ENCODE measurements at places on chromosomes 12 and 14.

- no peak for DNase-seq
These were observed 74.8 kb upstream of the MGAT4C start for GRCh38 chr12:86331012-86331411.

DNA sequence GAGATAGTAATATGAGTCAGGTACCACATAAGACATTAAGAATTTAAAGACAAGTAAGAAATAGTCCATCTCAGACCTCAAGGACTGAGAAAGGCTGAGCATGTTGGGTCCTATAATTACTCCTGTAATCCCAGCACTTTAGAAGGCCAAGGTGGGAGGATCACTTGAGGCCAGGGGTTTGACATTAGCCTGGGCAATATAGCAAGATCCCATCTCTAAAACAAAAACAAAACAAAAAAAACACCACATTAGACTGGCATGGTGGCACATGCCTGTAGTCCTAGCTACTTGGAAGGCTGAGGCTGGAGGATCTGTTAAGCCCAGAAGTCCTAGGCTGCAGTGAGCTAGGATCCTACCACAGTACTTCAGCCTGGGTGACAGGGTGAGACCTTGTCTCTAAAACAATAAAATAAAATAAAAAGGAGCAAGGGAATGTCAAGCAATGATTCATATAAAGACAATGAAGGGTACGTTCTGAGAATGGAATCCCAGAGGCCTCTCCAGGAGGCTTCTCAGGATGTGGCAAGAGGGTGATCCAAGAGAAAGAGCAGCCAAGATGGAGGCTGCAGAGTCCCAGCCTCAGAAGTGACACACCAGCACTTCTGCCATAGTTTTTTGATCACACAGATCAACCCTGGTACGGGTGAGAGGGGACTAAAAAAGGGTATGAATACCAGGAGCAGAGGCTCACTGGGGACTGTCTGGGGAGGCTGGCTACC is 206.4 kb downstream of the CRADD start:
- no peak for DNase-seq

GRCh38 chr12:69309461-69309860 is 38.7 kb upstream of the LYZ start:
- DNase-seq = no peak

DNA sequence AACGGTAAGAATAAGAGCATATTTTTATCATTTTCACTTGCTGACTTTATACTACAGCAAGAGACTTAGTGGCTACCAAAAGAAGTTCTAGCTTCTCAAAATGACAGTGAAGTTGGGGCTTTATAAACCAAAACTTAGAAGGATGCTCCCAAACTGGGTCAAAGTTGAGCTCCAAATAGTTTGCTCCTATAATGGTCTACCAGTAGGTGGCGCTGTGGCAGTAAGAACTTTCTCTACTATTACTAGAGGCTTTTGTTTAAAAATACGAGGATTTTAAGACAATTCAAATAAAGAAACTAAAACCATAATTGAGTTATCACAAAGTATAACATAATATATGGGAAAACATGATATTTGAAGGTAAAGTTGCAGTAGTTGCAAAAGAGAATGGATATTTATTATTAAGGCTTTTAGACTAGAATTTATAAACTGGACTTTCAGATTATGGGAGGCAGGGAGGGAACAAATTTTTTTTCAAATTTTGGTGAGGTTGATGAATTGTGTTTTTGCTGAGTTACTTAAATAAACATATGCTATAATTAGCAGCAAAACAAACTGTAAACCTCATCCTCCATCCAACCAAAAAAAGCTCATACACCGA is 75.0 kb downstream of the TGFB3 start:
- DNase-seq = no peak

DNA sequence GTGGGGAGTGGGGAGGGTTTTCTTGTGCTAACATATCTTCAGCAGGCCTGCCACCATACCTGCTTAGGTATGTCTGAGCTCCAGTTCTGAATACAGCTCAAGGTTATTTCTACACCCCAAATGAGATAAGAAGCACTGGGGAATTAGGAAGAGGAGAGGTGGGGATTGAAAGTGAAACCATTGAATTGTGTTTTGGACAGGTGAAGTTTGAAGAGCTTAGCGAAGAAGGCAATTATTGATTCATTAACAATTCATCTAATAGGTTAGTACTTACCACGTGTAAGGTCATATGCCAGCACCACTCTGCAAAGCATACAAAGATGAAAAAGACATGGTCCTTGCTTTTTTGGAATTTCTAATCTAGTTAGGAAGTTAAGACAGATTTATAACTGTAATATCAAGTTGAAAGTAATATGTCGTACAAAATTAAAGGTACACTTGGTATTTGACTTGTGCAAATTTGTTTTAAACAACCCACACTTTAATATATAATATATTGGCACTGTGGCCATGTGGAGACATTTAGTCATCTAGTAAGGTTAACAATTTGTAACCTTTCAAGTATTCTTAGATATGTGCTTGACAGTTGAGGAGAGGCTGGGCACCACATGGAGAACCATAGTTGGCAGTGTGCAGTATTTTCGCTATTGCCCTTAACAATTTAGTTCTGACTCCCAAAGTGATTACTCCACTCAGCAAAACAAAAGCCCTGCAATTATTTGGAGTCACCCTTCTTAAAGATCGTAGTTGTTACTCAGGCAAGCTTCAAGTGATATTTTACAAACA is 3.6 kb downstream of the SMCO3 start:
- no peak for DNase-seq

- DNase-seq = no peak
These were observed 213.3 kb downstream of the BMP4 start for GRCh38 chr14:53743371-53743770.

DNA sequence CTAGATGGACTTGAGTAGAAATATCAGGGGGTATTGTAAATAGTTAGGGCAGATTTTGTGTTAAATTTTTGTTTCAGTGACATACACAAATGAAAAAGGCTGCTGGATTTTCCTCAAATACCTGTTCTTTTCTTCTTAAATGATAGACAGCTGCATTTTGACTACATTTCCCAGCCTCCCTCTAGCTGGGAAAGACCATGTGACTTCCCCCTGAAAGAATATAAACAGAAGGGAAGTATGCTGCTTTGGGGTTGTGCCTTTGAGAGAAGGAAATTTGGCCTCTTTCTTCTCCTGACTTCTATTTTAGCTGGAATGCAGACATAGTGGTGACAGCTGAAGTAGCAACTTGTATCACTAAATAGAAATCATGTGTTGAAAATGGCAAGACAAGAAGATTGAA is 476.1 kb upstream of the SYT1 start:
- no peak for DNase-seq
